ENCODE measurements at places on chromosomes 6 and 20. TPM values are rescaled to one million over a fixed set of nuclear protein-coding genes. Genes with fewer than 3 reads are reported as not detected.

DNA sequence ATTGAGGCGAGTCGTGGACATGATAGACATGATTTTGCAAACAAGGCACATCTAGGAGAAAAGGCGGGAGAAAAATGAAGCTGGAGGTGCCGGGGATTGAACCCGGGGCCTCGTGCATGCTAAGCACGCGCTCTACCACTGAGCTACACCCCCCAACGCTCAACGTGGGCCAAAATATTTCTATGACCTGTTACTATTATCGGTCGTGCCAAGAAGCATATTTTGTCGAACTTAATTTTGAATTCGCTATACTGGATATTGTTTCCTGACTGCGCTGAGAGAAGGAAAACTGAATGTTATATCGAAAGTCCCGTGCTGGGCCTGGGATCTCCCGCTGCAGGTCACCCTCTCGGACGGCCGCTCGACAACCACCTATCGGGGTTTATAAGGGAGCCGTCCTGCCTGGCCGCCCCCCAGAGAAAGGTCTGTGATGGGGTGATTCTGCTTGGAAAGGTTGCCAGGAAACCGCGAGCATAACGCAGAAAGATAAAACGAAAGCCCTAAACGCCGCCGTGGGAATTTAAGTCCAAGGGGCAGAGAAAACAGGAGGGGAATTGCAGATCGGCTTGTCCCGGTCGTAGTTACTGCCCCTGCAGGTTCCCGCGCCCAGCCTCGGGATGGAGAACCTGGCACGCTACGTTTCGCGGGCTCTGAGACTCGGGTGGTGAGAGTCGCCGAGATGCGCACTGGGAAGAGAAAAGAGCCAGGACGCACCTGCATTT lies 60.0 kb downstream of the TRIM27 start:
- peak; percentile 79 for DNase-seq

The CRISP2 gene
- total RNA-seq = not detected

The RSPO3 gene
- 1.6 TPM for total RNA-seq

The SYS1 gene
- total RNA-seq = 16.9 TPM

The MBOAT1 gene
- 4.6 TPM for total RNA-seq

Data from left lobe of liver (tissue), 2 donors.